Suprapubic skin (tissue), 4 donors: ENCODE measurements at places on chromosomes 2 and 18.

- DNase-seq = no peak
- no peaks in the 10 kb centered on the region for H3K27me3 ChIP-seq
- no peaks in the 10 kb centered on the region for H3K36me3 ChIP-seq
- H3K4me1 ChIP-seq = no peaks in the 10 kb centered on the region
- no peak overlapping the region for H3K27ac ChIP-seq
- no peak overlapping the region for H3K4me3 ChIP-seq
Measured at GRCh38 chr2:188327518-188328213, 36.0 kb downstream of the GULP1 start.

GRCh38 chr2:26692279-26692896 is at the start of gene KCNK3:
KCNK3 (plus strand) TSS chr2:26692722; CDS start chr2:26692876, 154 bp downstream.
- H3K27ac ChIP-seq = no peak within 1 kb of the TSS
- H3K27me3 ChIP-seq = peaks cover 66% of the 10 kb centered on the region
- H3K36me3 ChIP-seq = no peaks in the 10 kb centered on the region
- H3K4me1 ChIP-seq = peaks cover 15% of the 10 kb centered on the region
- DNase-seq = no peak
- H3K4me3 ChIP-seq = peak within 1 kb of the TSS; percentile 48

- H3K27ac ChIP-seq = peak overlapping the region; percentile 45
- peak overlapping the region; percentile 29 for H3K4me3 ChIP-seq
- no peaks in the 10 kb centered on the region for H3K27me3 ChIP-seq
- no peaks in the 10 kb centered on the region for H3K36me3 ChIP-seq
- peak; percentile 87 for DNase-seq
Measured at GRCh38 chr2:235263205-235264120, 230.4 kb upstream of the AGAP1 start.

DNA sequence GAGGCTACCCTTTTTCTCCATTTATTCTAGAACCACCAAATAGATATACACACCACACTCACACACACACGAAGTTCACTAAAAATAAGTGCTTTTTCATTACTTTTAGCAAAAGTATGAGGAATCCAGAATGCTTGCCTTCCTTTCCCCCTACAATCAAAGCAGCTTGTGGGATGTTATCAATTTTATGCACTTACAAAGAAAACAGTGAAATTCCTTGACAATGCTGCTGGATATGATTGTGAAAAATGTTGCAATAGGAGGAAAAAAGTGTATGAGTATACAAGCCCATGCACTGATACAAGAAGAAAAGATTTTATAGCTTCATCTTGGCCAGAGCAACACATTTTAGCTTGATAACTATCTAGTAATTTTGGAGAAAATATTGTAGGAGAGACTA is 269.2 kb downstream of the XIRP2 start:
- H3K27ac ChIP-seq = no peak overlapping the region
- no peaks in the 10 kb centered on the region for H3K4me1 ChIP-seq
- H3K27me3 ChIP-seq = no peaks in the 10 kb centered on the region
- no peak for DNase-seq
- H3K36me3 ChIP-seq = no peaks in the 10 kb centered on the region

DNA sequence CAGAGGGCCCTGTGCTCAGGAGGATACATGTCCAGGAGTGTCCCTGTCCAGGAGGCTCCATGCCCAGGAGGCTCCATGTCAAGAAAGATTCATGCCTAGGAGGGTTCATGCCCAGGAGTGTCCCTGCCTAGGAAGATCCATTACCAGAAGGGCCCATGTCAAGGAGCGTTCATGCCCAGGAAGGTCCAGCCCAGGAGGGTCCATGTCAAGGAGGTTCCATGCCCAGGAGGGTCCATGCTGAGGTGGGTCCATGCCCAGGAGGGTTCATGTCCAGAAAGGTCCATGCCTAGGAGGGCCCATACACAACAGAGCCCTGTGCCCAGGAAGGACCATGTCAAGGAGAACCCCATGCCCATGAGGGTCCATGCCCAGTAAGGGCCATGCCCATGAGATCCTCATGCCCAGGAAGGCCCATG is 7.0 kb downstream of the GPR35 start:
- H3K4me3 ChIP-seq = no peak overlapping the region
- H3K4me1 ChIP-seq = no peaks in the 10 kb centered on the region
- peak; percentile 61 for DNase-seq
- H3K27me3 ChIP-seq = no peaks in the 10 kb centered on the region
- H3K36me3 ChIP-seq = no peaks in the 10 kb centered on the region
- no peak overlapping the region for H3K27ac ChIP-seq

DNA sequence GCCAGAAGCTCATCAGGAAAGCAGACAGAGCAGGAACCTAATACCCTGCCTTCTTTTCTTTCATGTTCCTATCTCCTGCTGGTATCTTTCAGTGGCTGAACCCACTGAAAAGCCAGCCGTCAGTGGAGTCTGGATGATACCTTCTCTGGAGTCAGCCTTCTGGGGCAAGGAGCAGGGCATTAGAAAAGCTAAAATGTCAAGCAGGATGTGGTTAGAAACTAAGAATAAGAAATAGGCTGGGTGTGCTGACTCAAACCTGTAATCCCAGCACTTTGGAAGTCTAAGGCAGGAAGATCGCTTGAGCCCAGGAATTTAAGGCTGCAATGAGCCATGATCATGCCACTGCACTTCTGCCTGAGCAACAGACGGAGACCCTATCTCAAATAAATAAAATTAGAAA is 642.0 kb upstream of the FSHR start:
- H3K4me3 ChIP-seq = no peak overlapping the region
- no peaks in the 10 kb centered on the region for H3K36me3 ChIP-seq
- no peaks in the 10 kb centered on the region for H3K4me1 ChIP-seq
- H3K27ac ChIP-seq = no peak overlapping the region
- DNase-seq = no peak

DNA sequence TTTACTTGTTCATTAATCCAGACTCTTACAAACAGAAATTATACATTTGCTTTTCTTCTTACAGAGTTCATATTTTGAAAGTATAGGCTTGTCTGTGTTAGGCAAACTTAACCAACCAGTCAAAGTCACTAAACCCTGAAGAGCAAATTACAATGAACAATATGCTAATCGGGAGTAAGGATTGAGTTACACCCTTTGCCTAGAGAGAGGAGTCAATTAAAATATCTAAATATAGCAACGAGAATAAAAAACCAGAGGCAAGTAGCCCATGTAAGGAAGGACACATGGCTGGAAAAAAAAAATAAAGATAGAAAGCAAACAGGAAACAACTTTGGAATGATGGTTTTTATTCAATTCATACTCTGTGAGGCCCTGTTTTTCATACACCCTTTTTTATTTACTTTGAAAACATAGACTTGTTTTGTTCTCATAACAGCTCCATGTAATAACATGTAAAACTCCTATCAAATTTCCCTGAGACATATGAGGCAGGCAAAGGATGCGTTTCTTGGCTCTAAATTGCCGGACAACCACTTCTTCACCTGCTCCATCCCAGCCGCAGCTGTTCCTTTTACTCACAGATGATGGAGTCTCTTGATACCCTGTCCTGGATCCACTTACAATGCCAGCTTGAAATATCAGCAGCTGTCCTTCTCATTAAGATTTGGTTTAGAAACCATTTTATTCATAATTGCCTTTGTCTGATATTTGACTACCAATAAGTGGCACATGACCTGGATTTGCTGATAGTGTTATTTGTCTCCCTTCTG is 767.7 kb upstream of the GCFC2 start:
- H3K36me3 ChIP-seq = no peaks in the 10 kb centered on the region
- H3K27me3 ChIP-seq = no peaks in the 10 kb centered on the region
- no peak for DNase-seq
- H3K4me1 ChIP-seq = no peaks in the 10 kb centered on the region

- H3K36me3 ChIP-seq = no peaks in the 10 kb centered on the region
- H3K27me3 ChIP-seq = no peaks in the 10 kb centered on the region
- no peak overlapping the region for H3K27ac ChIP-seq
- DNase-seq = no peak
- no peaks in the 10 kb centered on the region for H3K4me1 ChIP-seq
- no peak overlapping the region for H3K4me3 ChIP-seq
Measured at GRCh38 chr2:61834893-61835292, 19.0 kb downstream of the FAM161A start.

GRCh38 chr2:143241403-143242088 is 112.3 kb downstream of the ARHGAP15 start:
- no peak overlapping the region for H3K27ac ChIP-seq
- no peaks in the 10 kb centered on the region for H3K4me1 ChIP-seq
- no peak for DNase-seq
- no peaks in the 10 kb centered on the region for H3K27me3 ChIP-seq
- H3K36me3 ChIP-seq = no peaks in the 10 kb centered on the region

GRCh38 chr2:216034065-216034464 is 20.7 kb upstream of the MREG start:
- no peak overlapping the region for H3K4me3 ChIP-seq
- H3K4me1 ChIP-seq = no peaks in the 10 kb centered on the region
- H3K36me3 ChIP-seq = peaks cover 11% of the 10 kb centered on the region
- no peak overlapping the region for H3K27ac ChIP-seq
- DNase-seq = no peak
- H3K27me3 ChIP-seq = no peaks in the 10 kb centered on the region

DNA sequence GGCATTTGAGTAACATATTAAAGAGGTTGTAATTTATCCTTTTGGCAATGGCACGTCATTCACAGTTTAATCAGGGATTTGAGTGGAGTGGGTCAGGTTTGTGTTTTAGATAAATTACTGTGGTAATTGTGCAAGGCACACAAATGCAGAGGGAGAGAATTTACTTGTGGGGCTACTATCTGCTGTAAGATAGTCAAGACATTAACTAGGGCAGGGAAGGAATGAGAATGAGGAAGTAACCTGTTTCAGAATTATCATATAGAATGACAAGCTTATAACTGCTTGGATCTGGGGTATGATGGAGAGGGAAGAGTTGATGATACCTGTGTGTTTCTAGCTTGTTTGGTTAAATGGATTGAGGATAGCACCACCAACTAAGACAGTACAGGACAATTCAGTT is 58.9 kb upstream of the ZSWIM2 start:
- H3K27me3 ChIP-seq = no peaks in the 10 kb centered on the region
- no peaks in the 10 kb centered on the region for H3K4me1 ChIP-seq
- H3K27ac ChIP-seq = no peak overlapping the region
- H3K4me3 ChIP-seq = no peak overlapping the region
- no peak for DNase-seq
- H3K36me3 ChIP-seq = no peaks in the 10 kb centered on the region

DNA sequence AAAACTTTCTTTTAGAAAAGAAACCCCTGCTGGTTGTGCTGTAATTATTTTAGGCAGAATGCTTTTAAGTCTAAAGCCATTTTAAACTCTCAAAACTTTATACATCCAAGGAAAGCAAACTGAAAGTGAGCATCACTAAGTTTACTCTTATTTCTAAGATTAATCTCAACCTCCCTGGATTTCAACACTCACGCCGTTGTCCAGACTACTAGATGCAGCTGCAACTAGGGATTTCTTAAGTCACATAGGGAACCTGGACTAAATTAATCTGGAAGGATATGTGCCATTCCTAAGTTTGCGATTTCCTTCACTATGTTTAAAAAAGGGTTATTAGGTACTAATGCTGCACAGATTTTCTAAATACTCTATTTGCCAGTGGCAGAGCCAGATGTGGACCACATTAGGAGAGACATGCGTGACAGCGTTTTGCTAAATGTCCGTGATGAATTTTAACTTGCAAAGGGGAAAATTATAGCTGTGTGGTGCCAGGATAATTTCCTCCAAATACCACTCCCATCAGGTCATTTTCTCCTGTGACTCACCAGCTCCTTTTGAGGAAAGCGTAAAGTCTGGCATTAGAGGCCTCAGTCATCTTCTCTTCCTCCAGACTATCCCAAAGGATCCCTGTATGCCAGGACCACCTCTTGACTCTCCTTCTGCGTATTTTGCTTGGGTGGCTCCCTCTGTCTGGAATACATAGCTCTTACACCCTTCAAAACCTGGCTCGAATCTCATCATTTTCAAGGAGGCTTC is 143.7 kb downstream of the ATL2 start:
- H3K4me3 ChIP-seq = no peak overlapping the region
- no peaks in the 10 kb centered on the region for H3K27me3 ChIP-seq
- H3K36me3 ChIP-seq = no peaks in the 10 kb centered on the region

DNA sequence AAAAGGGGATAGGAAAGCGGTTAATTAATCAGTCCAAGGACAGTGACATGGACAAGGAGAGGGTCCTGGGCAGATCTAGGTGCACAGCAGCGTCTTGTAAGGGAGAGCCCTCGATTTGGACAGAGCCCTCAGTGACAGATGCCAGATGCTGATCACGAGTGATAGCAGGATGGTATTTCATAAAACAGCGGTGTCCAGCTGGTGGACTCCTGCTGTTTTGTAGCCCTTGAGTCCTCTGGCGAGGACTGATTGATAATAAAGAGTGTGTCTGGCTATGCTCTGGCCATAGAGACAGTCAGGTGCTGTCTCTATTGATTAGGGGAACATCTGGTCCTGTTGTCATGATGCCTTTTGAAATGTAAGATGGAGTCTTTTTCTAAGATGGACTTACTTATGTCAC is 180.7 kb downstream of the NCK2 start:
- H3K27ac ChIP-seq = no peak overlapping the region
- no peak overlapping the region for H3K4me3 ChIP-seq
- H3K4me1 ChIP-seq = peaks cover 5% of the 10 kb centered on the region
- DNase-seq = peak; percentile 6

GRCh38 chr2:128473175-128474035 is 154.7 kb upstream of the HS6ST1 start:
- no peaks in the 10 kb centered on the region for H3K36me3 ChIP-seq
- peak; percentile 84 for DNase-seq

DNA sequence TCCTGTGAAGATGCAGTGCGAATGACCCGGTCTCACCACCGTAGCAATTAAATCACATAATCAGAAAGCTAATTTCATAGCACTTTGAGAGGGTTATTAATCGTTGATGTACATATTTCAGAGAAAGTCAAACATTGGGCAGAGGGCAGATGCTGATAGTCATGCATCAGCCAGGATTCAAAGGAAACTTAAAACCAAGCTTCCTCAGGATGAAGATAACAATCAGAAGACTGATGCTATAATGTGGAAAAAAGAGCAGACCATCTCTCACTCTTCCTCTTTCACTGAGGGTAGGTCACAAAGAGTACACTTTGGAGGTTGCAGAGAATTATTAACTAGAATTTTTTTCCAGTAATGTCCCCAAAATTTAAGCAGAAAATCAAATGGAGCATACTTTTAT is 1027.7 kb upstream of the ZEB2 start:
- no peaks in the 10 kb centered on the region for H3K27me3 ChIP-seq
- no peaks in the 10 kb centered on the region for H3K36me3 ChIP-seq
- no peaks in the 10 kb centered on the region for H3K4me1 ChIP-seq
- no peak for DNase-seq
- H3K4me3 ChIP-seq = no peak overlapping the region

DNA sequence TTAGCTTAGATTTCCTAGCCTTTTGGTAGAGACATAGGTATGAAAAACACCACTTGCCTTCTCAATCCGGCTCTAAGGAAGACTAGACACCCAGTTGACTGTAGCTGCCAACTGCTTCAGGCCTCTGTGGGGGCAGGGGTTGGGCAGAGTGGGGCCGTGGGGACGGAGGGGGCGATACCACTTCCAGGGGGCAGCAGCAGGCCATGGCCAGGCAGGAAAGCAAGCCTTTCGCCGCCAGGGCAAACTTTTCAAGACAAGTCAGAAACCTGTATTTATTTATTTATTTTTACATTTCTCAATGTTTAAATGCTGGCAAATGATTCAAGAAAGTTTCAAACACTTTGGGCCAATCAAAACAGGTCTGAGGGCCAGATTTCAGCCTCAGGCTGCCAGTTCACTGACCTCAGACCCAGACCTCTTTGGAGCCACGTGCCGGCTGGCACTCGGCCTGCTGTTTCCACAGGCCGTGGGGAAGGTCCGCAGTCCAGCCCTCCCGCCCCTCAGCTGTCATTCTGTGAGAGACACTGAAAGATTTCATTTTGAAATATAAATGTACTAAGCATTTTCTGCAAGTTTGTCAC is 63.8 kb downstream of the MEX3C start:
- H3K4me3 ChIP-seq = no peak overlapping the region
- H3K4me1 ChIP-seq = no peaks in the 10 kb centered on the region
- H3K27me3 ChIP-seq = no peaks in the 10 kb centered on the region
- H3K27ac ChIP-seq = no peak overlapping the region
- H3K36me3 ChIP-seq = no peaks in the 10 kb centered on the region
